ENCODE measurements at places on chromosomes 1 and 21. TPM values are rescaled to one million over a fixed set of nuclear protein-coding genes. Genes with fewer than 3 reads are reported as not detected.
A peak's percentile ranks its signal among the peaks of the same experiment; 100 is the strongest.

DNA sequence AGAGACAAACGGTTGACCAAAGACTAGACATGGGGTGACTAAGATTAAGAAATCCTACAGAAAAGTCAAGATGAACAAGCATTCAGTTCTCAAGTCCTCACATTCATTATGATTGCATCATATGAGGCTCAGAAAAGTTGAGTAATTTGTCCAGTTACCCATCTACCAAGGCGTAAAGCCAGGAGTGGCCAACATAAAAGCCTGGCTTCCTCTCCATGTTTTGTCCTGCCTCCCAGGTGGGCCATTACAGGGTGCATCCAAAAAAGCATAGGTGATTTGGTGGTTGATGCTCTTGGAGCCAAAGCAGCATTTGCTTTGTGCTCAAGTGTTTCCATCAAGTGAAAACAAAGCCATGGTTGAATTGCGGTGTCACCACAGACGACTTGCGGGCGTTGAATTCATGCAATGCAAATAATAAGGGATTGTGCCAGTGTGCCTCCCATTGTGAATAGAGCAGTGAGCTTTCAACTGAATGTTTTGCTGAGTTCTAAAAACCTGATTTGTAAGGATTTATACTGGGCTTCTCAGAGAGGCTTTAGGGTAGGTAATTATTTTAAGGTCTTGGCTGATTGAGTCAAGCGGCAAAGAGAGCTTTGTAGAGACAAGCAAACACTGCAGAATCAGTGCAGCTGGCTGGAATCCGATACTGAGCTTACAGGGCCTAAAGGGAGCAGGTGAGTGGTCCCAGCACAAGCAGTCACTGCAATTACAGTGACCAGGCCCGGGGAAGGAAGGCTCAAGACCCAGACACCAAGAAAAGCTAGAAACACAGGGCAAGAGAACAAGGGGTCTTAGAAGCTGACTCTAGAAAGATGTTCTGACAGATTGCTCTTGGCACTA lies 54.1 kb downstream of the KCNJ15 start:
- no peak for DNase-seq

Gene ANGPTL7
- not detected for total RNA-seq

DNA sequence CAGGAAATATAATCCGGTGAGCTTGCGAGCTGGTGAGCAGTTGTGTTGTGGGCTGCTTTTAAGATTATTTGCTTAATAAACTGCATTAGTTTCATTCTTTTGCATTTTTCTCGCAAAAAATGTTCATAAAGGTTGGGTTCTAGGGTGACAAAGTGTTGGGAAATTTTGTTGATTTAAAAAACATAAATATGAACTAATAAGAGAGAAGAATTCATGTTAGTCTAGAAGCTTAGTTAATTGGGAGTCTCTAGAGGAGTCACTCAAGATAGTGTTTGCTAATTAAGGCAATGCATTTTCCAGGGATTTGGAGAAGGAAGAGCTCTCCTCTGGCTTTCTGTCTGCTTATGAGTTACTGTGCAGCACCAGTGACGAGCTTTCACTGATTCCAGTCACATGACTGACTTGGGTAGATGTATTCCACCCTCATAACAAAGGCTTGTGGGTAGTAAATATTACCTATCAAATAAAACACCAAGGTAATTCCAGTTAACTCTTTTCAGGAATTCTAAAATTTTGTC lies 417.0 kb downstream of the PTBP2 start:
- DNase-seq = peak; percentile 3

DNA sequence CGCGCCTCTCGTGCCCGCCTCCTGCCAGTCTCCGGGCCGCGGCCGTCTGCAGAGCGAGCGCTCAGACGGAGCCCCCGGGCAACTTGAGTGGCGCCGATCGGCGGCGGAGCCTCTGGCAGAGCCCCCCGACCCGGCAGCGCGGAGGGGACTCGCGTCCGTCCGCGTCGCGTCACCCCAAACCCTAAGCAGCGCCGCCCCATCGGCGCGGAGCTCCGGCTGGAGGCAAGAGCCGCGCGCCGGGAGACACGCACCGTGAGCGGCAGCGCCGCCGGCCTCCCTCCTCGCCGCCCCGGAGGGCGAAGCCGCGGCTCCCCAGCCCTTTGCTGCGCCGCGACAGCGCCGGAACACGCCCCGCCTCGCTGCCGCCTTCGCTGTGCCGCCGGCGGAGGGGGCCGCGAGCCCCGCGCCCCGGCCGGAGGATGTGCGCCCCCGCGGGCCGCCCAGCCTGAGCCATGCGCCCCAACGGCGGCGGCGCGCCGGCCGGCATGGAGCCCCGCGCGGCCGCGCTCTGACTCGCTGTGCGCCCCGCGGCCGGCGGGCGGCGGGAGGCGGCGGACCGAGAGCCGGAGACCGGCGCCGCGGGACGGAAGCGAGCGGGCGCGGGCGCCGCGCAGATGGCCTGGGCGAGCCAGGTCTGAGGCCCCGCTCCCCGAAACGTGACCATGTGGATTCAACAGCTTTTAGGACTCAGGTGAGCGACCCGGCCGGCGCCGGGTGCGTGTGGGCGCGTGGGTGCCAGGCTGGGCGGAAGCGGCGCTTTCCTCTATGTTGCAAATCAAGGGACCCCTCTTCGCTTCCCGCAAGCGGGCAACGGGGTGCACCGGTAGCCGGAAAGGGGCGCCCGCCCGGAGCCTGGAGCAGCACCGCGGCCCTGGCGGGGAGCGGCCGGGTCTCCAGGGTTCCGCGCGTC lies 610 bp downstream of the AJAP1 start:
- no peak for DNase-seq

DNA sequence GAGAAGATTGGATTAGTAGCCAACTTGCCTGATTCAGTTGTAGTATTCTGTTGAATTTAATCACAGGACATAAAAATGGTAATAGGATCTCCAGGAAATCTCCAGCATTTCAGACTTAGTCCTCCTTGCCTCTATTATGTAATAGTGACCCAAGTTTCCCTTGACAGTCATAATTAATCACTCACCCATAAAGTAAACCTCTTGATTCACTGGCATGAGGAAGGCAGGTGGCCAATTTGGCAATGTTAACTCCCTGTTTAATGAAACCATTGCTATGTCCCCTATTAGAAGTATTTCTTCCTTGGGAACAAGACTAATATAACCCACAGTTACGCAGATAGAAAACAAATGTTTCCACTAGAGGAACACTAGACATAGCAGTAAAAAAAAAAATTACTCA lies 604.8 kb upstream of the CXADR start:
- DNase-seq = no peak

DNA sequence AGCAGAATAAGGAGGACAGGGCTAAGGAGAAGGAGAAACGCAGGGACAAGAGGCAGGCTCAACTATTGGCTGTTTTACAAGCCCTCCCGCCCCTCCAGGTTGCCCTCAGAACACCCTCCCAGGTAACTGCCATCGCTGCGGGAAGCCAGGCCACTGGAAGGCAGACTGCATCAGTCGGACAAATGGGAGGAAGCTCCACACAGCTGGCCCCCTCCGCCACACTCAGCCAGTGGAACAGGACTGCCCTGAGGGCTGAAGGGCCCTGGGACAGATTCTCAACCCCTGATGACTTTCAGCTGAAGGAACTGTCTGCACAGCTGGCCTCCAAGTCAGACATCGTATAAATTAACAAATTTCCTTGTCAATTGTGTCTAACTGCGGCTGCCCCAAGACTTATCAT lies 21.8 kb downstream of the LRRC3 start:
- no peak for DNase-seq

Gene MAP10
- total RNA-seq = 0.29 TPM

GRCh38 chr1:210123924-210124589 lies 108.5 kb upstream of the SERTAD4 start:
- DNase-seq = no peak

- DNase-seq = no peak
Measured at GRCh38 chr21:32812035-32812434, 40.5 kb upstream of the PAXBP1 start.

DNA sequence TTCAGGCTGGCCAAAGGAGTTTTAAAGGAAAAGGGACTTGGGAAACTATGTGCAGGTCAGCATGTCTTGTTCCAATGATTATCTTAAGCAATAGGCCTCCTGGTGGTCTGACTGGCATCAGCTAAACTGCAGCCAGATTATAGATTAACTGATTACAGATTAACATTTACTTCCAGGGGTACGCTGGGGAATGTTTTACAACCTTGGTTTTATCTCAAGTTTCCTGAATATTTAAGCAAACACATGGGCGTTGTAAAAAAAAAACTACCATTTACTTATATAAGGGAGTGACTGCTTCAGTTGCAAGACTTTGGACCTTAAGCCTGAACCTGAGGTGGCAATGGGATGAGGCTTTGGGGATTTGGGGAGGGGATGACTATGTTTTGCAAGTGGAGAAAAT lies 600.6 kb upstream of the B3GALT2 start:
- DNase-seq = no peak

DNA sequence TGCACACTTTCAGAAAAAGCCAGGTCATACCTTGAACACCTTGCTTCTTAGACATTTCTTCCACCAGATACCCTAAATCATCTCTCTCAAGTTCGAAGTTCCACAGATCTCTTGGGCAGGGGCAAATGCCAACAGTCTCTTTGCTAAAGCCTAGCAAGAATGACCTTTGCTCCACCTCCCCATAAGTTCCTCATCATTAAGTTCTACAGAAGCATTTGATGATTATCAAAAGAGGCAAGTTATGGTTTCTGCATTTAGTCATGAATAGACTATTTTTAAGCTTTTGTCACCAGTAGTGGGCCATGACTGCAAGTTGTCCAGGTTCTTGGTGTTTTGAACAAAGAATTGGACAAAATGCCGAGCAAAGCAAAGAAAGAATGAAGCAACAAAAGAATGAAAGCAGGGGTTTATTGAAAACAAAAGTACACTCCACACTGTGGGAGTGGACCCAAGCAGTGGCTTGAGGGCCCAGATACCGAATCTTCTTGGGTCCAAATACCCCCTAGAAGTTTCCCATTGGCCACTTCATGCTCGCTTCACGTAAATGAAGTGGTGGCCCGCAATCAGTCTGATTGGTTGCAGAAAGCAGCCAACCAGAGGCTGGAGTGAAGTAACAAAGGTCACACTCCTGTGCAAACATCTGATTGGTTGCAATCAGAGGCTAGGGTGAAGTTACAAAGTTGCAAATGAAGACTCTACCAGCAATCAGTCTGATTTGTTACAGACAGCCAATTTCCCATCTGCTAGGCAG lies 9.8 kb upstream of the EGLN1 start:
- no peak for DNase-seq

Gene FNDC5
- total RNA-seq = 0.42 TPM

DNA sequence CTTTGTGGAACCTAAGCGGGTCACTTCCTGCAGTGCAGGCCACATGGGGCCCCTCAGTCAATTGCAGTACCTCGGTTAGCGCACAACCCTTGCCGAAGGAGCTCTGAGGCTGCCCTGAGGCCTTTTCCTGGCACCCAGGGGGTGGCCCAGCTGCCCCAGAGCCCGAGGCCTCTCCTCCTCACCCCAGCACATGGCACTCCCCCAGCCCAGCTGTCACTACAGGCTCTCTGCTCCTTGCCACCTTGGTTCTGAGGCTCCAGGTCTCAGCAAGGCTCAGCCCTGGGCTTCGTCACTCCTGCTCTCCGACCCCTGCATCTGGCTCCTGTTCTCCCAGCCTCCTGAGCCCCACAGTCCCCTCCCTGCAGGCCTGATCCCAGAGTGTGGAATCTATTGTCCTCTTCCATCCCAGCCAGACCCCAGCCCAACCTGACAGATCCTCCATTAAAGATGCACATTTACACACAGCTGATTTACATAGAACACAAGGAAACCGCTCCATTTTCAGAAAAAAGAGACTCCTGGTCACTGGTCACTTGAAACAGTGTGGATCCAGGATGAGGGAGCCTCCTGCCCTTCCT lies 192.8 kb upstream of the POU3F1 start:
- DNase-seq = no peak

Gene DISC1
- 4.8 TPM for total RNA-seq

- peak; percentile 15 for DNase-seq
Measured at GRCh38 chr1:54439550-54440223, 33.5 kb upstream of the SSBP3 start.

Gene LCE1E
- total RNA-seq = not detected

Gene HAO2
- 0.21 TPM for total RNA-seq

- DNase-seq = no peak
Measured at GRCh38 chr1:246564839-246565750, 966 bp downstream of the TFB2M start.

GRCh38 chr1:211638689-211639101 lies 36.7 kb downstream of the NEK2 start:
- DNase-seq = no peak

DNA sequence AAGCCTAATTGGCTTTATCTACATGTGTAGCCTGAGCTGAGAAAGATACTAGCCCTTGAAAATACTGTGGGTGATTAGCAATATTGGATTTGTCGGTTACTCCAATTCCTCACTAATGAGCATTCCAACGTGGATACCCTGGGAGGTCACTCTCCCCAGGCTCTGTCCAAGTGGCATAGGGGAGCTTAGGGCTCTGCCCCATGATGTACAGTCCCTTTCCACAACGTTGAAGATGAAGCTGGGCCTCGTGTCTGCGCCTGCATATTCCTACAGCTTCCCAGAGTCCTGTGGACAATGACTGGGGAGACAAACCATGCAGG lies 2.6 kb downstream of the RCC1 start:
- no peak for DNase-seq

- no peak for DNase-seq
Measured at GRCh38 chr1:226634611-226635246, 86.2 kb downstream of the STUM start.

Gene CCDC24
- total RNA-seq = 5.1 TPM

Gene LYPD8
- total RNA-seq = 2.3 TPM

DNA sequence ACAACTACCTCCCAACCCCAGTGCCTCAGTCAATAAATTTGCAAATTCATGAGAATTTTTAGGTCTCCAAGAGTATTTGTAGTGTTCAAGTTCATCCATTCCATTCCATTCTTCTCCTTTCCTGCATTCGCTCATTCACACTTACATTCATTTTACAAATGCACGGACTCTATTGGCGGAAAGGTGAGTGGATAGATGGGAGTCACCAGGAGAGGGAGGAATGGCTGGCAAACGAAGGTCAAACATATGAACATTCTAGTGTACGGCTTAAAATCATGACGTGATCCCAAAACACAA lies 2.5 kb downstream of the LORICRIN start:
- DNase-seq = no peak

DNA sequence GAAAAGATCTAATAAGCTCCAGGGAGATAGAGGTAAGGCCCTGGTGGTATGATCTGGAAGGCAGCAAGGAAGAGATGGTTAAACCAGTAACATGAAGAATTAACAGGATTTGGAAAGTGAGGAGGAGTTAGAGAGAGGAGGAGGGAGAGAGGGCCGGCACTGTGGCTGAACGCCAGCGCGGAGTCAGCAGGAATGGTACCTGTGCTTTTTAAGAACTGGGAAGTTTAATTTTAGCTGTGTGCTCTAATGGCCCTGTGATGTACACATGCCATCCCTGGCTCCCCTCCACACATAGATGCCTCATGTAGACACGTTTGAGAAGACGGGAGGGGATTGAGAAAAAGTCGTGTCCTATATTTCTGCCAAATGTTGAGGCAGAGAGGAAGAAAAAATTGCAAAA lies 13.8 kb upstream of the AVPR1B start:
- DNase-seq = no peak

GRCh38 chr1:9996624-9997582 lies at the start of gene RBP7:
RBP7 (plus strand) TSS chr1:9997228; CDS start chr1:9997259, 31 bp downstream.
- no peak for DNase-seq

DNA sequence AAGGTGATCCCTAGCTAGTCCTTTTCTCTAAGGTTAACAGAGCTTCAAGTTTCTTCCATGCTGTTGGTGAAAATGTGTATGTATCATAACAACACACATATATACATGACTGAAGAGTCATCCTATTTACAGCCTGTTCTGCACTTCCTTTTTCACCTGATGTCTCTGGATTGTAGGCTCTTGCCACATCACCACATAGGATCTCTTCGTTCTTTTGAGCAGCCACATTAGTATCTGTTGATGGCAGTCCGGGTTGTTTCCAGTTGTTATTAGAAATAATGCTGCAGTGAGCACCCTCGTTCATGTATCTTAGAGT lies 19.7 kb downstream of the MRPL37 start:
- no peak for DNase-seq
